NCI-H1092 (cell line): ENCODE measurements at places on chromosomes 2 and 18.

- DNase-seq, result peak; percentile 12
These were observed 386.5 kb downstream of the DLGAP1 start for GRCh38 chr18:4068552-4069158.

GRCh38 chr2:132757002-132757589 lies 87.1 kb upstream of the LYPD1 start:
- DNase-seq, result no peak

DNA sequence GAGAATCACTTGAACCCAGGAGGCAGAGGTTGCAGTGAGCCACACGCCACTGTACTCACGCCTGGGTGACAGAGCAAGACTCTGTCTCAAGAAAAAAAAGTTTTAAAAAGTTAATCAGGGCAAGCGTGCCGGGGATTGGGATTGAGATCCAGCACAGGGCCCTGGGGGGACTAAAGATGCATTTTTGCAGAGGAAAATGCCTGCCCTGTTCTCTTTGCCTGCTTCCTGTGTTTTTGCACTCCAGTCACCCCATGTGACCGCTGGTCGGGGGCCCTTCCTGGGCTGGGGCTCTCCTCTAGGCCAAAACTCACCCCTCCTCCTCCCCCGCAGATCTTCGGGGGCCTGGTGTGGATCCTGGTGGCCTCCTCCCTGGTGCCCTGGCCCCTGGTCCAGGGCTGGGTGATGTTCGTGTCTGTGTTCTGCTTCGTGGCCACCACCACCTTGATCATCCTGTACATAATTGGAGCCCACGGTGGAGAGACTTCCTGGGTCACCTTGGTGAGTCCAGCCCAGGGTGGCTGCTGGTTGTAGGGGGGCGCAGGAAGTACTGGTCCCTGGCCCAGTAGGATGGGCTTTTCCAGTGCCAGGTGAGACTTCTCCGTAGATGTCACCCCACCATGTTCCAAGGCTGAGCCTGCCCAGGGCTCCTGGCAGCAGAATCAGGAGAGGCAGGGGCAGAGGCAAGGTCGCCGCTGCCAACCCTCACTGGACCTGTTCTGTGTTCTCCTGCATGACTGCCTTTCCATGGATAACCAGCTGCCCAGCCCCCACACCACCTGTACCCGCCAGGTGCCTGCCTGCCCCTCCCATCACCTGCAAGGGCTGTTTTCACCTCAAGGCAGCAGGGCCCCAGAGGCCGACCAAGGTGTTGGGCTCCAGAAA lies 22.4 kb downstream of the MAL start:
- no peak for DNase-seq

DNA sequence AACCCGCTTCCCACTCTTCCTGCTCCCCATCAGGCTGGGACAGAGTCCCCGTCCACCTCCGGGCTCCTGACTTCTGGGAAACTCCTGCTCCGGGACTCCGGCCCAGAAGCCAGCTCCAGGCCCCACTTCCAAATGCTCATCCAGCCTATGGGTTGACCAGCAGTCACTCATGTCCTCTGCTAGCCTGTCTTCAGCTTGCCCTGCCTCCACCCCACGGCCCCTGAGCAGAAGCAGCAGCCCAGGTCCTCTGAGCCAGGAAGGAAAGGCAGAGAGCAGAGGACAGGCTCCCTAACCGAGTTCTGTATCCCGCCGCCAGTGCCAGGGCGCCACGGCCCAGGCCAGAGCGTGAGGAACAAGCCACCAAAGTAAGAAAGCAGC lies 86.4 kb upstream of the ID2 start:
- no peak for DNase-seq

- no peak for DNase-seq
These were observed 321.2 kb upstream of the CDH7 start for GRCh38 chr18:65429601-65430000.

DNA sequence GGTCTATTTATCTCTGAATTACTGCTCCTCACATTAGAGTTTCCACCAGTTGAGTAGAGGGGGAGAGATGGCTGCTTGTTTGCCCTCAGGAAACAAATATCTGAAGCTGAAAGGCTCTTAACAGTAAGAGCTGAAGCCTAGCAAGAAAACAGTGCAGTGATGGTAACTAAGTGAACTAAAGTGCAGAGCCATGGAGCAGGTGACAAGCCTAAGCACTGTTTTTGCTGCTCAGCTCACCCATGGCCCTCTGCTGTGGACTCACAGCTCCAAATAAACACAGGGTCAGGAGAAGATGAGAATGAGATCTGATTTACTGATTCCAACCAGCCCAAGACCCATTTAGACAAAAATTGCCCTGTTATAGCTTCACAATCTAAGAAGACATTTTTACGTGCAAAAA lies 118.4 kb downstream of the ETAA1 start:
- no peak for DNase-seq

- no peak for DNase-seq
These were observed 809.0 kb downstream of the BCL11A start for GRCh38 chr2:59744436-59744835.

GRCh38 chr2:221787561-221787960 lies 215.5 kb upstream of the EPHA4 start:
- no peak for DNase-seq

DNA sequence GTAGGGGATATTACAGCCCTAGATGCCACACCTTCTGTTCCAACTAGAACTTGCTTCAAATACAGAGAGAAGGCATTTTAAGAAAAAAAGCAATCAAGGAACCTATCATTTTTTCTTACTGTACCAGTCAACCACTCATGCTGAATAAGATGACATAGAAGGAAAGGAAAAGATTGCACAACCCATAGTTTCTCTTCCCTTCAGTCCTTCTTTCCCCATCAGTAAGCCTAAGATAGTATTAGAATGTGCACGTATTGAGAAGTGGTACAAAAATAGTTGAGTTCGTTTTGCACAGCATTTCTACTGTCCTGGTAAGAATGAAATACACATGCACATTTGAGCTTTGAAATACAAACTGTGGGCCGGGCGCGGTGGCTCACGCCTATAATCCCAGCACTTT lies 27.0 kb upstream of the HK2 start:
- no peak for DNase-seq

DNA sequence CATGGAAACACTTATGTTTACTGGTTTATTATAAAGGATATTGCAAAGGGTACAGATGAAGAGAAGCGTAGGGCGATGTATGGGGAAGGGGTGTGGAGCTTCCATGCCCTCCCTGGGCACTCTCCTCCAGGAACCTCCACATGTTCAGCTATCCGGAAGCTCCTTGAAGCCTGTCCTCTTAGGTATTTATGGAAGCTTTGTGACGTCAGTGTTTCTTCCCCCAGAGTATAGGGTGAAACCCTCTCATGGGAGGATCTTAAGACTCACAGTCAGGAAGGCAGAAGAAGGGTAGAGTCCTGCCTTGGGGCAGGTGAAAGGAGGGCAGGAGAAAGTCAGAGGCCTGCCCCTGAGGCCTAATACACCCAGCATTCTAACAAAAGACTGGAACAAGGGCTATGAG lies 61.3 kb upstream of the CREB1 start:
- DNase-seq, result no peak

DNA sequence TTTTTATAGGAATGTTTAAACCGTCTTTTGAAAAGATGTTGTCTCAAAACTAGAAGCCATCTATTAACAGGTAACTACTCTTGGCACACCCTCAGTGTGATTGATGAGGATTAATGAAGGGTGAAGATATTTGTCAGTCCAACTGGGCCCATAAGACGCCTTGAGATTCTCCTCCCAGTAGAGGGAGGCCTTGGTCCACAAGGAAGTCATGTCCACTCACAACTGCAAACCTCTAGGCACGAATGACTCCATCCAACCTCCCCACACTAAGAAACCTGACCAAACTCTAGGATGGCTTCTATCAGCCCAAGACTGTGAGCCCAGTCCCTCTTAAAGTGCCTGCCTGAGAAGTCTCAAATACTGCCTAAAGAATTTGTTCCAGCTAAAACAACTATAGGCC lies 19.2 kb upstream of the GRP start:
- DNase-seq, result no peak
